Cerebellar nuclear complex (tissue), 1 donor: ENCODE measurements at places on chromosomes 16 and 17.

- DNase-seq, result no peak
These were observed 66.6 kb upstream of the AXIN2 start for GRCh38 chr17:65627891-65628643.

- no peak for DNase-seq
These were observed 130.4 kb upstream of the MPHOSPH6 start for GRCh38 chr16:82300374-82300951.

- DNase-seq, result no peak
These were observed 35.8 kb downstream of the ST3GAL2 start for GRCh38 chr16:70402916-70403659.

GRCh38 chr16:25006504-25007056 is 8.6 kb downstream of the ARHGAP17 start:
- no peak for DNase-seq

GRCh38 chr17:67716405-67716798 is 1.3 kb upstream of the NOL11 start:
- no peak for DNase-seq

- no peak for DNase-seq
These were observed 33.2 kb downstream of the CYB5D2 start for GRCh38 chr17:4175921-4176807.

DNA sequence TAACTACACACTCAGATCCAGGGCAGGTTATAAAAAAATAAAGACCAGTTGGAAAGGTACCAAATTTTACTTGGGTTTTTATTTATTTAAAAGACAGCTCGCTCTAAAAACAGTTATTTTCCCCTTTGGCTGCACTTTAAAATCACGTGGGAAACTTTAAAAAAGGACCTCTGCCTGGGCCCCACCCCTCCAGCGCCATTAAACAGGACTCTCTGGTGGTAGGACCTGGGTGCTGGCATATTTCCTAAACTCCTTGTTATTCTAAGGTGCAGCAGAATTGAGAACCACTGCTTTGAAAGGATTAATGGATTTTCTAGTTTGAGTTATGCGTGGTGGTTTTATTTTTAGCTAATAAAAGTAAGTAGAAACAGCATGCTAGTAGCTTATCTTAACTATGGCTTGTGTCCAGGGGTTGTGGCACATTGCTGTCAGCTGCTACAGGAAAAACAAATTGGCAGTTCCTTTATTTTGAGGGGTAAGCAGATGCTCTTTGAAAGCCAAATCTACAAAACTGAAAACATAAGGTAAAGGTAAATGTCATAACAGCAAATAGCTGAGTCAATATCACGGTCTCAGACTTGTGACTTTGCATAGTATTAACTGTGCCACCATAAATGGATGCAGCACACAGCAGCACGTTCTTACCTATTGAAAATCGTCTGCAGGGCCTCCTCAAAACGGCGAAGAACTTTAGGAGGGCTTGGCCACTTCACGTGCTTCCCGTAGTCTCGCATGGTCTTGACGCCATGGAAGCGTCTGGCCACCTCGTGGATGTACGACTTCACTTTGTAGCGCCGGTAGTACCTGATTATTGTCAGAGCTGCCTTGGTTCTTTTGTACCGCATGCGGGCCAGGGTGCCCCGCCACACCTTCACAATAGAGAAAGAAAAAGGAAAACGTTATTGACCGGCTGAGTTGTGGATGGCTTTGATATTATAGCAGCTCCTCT is 172.0 kb downstream of the CDK5R1 start:
- no peak for DNase-seq

- no peak for DNase-seq
These were observed 322.0 kb upstream of the SALL1 start for GRCh38 chr16:51473091-51473490.
